8988T (cell line): ENCODE measurements at places on chromosomes 16 and 17.

DNA sequence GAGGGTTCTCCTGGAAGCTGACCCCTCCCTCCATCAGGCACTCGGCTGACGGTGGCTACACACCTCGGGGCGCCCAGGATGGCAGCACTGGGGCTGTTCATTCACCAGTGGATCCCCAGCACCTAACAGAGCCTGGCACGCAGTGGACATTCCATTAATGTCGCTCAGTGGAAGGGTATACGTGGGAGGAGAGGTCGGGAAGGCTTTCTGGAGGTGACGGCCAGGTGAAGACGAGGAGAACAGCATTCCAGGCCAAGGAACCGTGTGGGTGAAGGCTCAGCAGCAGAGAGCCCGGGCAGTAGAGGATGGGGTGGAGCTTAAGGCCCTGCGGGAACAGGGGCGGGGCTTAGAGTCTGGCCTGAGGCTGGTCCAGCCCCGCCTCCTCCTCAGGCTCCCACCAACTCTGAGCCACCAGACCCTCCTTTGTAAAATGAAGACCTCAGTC lies 2.5 kb upstream of the HS3ST6 start:
- no peak for DNase-seq

DNA sequence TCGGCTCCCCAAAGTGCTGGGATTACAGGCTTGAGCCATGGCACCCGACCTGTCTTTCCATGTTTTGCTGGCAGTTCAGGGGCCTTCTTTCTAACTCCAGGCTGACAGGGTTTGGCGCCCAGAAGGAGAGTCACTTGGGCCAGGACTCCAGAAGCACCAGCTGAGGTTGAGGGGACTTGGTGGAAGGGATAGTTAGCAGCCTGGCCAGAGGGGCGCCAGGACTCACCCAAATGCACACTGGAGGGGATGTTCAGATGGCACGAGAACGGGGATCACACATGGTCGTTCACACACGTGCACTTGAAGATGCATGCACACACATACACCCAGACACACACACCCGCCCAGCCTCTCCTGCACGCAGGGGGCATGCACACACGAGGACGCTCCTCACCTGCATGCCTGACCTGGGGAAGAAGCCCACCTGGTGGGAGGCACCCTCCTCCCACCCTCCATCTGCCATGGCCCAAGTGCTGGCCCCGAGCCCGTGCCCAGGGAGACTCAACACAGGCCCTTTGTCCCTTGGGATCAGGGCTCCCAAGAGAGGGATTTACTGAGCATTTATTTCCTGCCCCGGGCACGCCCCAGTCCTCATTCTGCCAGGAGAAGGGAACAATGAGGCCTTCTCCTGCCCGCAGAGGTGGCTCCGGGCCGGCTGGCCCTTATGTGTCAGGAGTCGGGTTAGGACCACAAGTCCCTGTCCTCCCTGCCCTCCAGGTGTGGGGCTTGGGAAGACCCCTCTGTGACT lies 2.3 kb upstream of the PRSS21 start:
- no peak for DNase-seq

DNA sequence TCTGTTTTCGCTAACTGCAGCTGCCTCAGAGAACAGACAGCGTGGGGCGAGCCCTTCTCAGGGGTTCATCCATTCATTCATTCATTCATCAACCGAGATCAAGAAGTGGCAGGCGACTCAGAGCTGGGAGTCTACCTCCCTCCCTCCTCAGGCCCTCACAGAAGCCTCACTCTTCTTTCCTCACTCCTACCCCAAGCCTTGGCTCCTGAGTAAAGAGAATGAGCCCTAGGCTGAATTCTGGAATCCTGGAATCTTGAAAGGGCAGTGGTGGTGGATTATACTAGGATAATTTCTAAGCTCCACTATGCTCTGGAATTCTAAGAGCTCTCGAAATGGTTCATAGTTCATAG lies 2.3 kb upstream of the DLX3 start:
- no peak for DNase-seq

DNA sequence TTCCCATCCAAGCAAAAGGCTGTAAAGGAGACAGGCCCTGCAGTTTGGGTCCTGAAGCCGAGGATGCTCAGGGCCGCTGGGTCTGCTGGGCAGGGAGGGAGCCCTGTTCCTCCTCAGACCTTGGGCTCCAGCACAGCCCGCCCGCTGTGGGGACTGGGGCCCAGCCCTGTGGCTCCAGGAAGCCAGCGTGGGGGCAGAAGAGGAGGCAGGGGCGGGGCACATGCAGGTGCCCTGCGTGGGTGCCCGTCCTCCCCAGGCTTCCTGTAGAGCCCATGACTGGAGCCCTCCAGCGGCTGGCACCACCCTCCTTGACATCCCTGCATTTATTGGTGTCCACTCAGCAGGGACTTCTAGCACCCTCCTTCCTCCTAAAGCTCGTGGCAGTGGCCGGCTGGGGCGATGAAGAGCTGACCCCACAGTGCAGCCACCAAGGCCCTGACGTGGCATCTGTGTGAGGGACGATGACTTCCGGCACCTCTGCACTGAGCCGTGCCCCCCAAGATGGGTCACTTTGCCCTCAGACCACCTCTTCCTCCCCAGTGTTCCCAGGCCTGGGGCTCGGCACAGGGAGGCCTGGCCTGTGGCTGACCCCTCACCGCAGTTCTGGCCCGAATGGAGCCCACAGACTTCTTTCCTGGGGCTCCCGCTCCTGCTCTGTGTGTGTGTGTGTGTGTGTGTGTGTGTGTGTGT lies 9.9 kb downstream of the PRSS27 start:
- DNase-seq: no peak

GRCh38 chr17:18038149-18038850 lies 668 bp downstream of the ATPAF2 start:
- no peak for DNase-seq

- no peak for DNase-seq
Observed at GRCh38 chr17:79904865-79905264, 65.6 kb upstream of the CBX4 start.

GRCh38 chr16:84610376-84610775 lies 7.5 kb downstream of the COTL1 start:
- no peak for DNase-seq

DNA sequence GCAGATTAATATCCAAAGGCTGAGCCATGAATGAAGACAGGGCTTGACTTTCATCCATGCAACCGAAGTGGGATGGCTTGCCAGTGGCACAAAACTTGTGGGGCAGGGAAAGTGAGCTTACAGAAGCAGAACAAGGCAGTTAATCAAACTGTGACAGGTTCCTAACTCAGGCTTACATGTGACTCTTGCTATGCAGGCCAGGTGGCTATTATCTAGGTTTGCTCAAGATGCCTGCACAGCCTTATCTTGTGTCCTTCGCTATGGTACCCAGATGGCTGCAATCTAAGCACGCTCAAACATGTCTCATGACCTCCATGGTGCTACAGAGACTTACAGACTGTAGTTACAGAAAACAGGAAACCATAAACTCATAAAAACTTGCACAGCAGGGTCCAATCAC lies 8.6 kb upstream of the DNAH9 start:
- no peak for DNase-seq

DNA sequence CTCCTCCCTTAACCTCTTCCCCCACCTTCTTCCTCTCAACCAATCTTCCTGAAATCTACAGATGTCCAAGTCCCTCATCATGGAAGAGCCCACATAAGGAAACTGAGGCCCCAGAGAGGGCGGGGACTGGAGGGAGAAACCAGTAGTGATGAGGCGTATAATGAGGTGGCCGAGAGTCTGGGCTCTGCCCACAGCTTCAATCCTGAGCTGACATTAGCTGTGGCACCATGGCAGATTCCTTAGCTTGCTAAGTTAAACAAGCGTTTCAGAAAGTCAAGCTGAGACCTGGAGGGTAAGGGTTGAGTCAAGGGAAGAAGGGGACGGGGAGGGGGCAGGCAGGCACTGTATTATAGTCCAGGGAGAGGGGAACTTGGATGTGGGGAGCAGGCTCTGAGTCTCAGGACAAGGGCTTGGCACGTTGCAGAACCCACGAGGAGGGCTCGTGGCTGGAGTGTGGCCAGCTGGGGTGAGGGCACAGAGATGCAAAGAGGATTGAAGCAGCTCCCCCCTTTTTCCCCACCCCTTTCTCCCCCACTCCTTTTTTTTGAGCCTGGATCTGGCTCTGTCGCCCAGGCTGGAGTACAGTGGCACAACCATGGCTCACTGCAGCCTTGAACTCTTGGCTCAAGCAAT lies 13.3 kb downstream of the ARHGAP23 start:
- no peak for DNase-seq

- DNase-seq: no peak
Observed at GRCh38 chr17:35069311-35069710, 5.8 kb upstream of the RFFL start.

GRCh38 chr17:4610656-4611055 lies 26.3 kb downstream of the SMTNL2 start:
- DNase-seq: no peak

- DNase-seq: no peak
Observed at GRCh38 chr17:66920950-66921349, 43.6 kb upstream of the CACNG4 start.

DNA sequence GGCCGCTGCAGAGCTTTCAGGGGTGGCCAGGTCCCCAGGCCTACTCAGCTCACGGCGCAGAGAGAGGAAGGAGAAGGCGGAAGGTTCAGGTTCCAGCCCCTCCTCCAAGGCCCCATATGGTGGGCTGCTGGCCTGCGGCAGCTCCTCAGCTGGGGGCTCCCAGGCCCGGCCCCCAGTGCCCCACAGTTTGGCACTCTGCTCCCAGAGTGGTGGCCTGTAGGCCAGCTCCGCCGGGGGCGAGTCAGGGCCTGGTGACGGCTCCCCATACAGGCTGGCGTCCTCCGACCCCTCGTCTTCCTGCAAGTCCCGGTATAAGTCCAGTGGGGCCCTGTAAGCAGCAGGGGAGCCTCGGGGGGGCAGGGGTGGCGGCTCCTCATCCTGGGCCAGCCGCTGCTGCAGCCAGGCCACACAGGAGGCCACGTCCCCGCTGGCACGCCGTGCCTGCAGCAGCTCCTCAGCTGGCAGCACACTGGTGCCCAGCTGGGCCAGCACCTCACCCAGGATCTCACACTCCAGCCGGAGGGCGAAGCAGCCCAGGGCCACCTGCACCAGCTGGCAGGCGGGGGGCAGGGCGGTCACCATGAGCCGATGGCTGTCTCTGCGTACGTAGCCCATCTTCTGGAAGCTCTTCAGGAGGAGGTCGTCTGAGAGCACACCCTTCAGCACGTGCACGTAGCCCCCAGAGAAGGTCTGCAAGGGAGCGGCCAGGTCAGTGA lies 3.7 kb downstream of the SPATA2L start:
- peak; percentile 67 for DNase-seq

DNA sequence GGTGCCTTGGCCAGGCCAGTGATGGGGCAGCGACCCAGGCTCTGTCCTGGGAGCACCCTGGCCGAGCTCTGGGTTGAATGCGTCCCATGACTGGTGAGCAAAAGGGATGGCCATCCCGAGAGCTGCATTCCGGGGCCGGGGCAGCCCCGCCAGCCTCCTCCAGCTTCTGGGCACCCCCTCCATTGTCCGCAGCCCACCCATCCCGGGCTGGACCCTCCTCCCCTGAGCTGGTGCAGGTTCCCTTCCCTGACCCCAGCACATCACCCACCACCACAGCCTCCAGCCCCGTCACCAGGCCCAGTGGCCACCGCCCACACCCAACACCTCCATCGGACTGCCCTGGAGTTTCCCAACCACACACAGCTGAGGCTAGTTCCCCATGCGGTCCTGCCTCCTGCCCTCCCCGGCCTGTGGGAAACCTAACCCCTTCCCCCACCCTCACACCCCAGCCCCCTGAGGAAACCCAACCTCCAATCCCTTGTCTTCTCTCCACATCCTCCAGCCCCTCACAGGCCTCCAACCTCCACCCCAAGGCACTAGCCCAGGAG lies 16.2 kb upstream of the PVALEF start:
- DNase-seq: no peak

DNA sequence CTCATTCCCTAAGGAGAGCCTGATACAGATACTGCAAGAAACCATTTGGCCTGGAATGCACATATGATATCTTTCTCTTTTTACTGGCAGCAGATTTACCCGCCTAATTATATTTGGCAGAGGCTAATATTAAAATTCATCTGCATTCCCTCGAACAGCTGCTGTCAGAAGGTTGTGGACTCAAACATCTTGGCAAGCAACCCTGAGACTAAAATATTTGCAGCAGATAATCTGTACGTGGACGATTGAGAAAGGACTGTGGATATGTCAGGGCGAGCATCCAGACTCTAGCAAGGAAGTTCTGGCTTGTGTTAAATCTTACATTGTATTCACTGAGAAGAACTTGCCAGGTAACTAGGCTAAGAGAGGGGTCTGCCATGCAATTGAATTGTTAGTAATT lies 65.2 kb downstream of the SNX20 start:
- no peak for DNase-seq

GRCh38 chr16:48029768-48030167 lies 126.0 kb downstream of the ABCC12 start:
- no peak for DNase-seq

GRCh38 chr17:66722341-66722740 lies 112.6 kb upstream of the CACNG5 start:
- no peak for DNase-seq

- DNase-seq: no peak
Observed at GRCh38 chr17:33667052-33667509, 374.0 kb upstream of the ASIC2 start.

- DNase-seq: no peak
Observed at GRCh38 chr17:73815474-73815873, 171.2 kb upstream of the SDK2 start.

GRCh38 chr16:66440970-66441369 lies 13.9 kb downstream of the BEAN1 start:
- no peak for DNase-seq

- DNase-seq: no peak
Observed at GRCh38 chr17:33375103-33375502, 82.0 kb upstream of the ASIC2 start.

DNA sequence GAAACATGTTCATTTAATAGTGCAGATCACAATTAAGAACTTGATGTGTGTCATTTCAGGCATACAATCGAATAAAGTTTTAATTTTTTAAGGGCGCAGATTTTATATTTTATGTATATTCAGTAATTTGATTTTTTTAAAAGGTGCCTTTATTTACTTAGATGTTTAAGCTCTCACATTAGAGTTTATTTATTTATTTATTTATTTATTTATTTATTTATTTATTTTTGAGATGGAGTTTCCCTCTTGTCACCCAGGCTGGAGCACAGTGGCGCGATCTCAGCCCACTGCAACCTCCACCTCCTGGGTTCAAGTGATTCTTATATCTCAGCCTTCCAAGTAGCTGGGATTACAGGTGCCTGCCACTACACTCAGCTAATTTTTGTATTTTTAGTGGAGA lies 3.8 kb downstream of the B4GALNT2 start:
- DNase-seq: no peak

- peak; percentile 98 for DNase-seq
Observed at GRCh38 chr16:88468275-88469129, 15.4 kb downstream of the ZFPM1 start.

GRCh38 chr17:29962656-29963055 lies 21.2 kb downstream of the EFCAB5 start:
- no peak for DNase-seq

- no peak for DNase-seq
Observed at GRCh38 chr17:35660902-35661301, 70.5 kb upstream of the RASL10B start.

- DNase-seq: no peak
Observed at GRCh38 chr17:10956821-10957220, 118.9 kb upstream of the PIRT start.

- DNase-seq: no peak
Observed at GRCh38 chr16:28103516-28104170, 40.1 kb upstream of the GSG1L start.
